ENCODE measurements at places on chromosomes 7 and 10.
A peak's percentile ranks its signal among the peaks of the same experiment; 100 is the strongest.

DNA sequence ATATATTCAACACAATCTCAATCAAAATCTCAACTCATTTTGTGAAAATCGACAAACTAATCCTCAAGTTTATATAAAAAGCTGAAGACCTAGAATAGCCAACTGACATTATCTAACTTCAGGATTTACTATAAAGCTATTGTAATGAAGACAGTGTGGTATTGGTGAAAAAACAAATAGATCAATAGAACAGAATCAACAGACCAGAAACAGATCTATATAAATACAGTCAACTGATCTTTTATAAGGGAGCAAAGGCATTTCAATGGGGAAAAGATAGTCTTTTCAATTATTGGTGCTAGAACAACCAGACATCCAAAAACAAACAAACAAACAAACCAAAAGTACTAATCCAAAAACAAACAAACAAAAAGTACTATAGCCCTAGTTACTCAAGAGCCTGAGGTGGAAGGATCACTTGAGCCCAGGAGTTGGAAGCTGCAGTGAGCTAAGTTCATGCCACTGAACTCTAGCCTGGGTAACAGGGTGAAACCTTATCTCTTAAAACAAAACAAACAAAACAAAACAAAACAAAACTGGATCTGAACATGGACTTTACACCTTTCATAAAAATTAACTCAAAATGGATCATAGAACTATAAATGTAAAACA lies 26.6 kb upstream of the AKR1D1 start:
- no peak for DNase-seq

DNA sequence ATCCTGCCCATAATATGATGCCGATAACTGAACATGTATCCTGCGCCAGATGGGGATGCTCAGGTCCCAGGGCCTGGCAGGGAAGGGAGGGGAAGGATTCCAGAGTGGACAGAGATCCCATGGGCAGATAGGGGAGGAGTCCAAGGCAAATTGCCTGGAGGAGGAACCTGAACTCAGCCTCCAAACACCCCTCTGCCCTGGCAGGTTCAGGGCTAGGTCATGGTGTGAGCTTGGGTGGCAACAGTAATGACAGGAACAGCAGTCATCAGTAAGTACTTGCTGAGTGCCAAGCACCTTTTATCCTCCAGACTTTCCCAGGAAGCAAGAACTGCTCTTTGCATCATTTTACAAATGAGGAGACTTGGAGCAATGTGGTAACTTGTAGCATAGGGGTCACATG lies 3.8 kb upstream of the PALD1 start:
- no peak for DNase-seq

DNA sequence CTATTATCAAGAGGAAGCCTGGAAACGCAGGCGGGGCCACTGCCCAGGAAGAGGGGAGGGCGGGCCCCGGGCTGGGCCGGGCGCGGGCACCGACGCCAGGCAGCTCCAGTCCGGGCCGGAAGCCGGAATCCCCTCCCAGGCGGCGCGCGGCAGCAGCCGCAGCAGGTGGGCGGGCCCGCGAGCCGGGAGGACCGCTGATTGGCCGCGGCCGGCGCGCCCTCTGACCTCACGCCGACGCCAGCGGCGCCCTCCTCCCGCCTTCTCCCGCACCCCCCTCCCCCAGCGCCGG lies 438 bp downstream of the BCL7B start:
- peak; percentile 91 for DNase-seq

GRCh38 chr7:145169908-145170307 lies 334.1 kb upstream of the TPK1 start:
- DNase-seq = no peak

DNA sequence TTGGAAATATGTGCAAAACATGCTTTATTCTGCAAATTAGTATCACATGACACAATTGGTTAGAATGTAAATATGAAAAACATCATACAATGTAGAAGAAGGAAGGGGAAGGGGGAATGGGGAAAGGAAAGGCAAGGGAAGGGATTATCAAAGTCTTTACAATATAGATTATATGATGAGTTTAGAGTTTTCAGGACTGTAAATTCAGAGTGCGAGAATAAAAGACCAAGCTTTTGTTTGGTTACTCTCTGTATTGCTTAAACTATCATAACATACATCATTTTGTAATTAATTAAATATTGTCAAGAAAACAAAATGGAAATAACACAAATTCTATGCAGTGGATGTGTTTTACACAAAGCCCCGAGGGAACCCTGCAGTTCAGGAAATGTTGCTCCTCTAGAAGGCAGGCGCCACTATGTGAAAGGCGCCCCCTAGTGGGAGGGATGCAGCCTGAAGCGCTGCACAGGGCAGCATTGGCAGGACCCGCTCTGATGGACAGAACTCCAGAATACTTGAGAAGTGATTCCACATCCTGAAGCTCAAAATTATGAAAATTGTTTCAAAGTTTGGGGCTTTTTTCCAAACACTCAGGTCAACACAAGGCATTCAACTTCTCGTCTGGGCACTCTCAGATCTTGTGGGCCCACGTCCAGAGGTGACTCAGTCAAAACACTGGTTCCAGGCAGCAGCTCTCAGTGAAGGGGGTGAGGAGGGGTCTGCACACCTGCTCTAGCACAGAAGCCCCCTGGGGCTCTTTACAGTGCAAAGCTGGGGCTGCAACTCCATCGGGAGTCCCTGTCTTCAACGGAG lies 31.6 kb upstream of the TMEM254 start:
- DNase-seq = peak; percentile 61

- DNase-seq = no peak
Measured at GRCh38 chr10:57716884-57717283, 550.8 kb downstream of the IPMK start.

DNA sequence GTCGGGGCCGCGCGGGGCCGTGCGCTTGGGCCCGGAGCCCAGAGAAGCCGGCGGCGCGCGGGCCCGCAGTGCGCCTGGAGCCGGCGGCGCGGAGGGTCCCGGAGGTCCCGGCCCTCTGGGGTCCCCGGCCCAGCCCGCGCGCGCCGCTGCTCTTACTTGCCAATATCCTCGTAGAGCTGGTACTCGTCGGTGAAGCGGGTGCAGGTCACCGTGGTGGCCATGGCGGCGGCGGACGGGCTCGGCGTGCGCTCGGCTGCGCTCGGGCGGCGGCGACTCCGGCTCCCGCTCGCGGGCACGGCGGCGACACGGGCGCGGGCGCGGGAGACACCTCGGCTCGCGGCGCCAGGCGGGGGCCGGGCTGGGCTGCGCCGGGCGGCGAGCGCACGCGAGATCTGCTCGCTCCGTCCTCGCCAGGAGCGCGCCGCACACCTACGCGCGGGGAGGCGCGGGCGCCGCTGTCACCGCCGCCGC lies at the start of gene CAMK2B:
Gene CAMK2B (minus strand): TSS at position 394 of the 471 bp plus-strand sequence. CDS start 173 bp downstream, at position 221.
- DNase-seq = no peak

- no peak for DNase-seq
Measured at GRCh38 chr7:29811586-29811985, 5.3 kb downstream of the WIPF3 start.

- no peak for DNase-seq
Measured at GRCh38 chr10:43042503-43043341, 34.1 kb upstream of the RET start.

GRCh38 chr7:66929165-66929564 lies 8.1 kb downstream of the TMEM248 start:
- DNase-seq = no peak

GRCh38 chr10:76626386-76626785 lies 1011.2 kb downstream of the KCNMA1 start:
- no peak for DNase-seq

DNA sequence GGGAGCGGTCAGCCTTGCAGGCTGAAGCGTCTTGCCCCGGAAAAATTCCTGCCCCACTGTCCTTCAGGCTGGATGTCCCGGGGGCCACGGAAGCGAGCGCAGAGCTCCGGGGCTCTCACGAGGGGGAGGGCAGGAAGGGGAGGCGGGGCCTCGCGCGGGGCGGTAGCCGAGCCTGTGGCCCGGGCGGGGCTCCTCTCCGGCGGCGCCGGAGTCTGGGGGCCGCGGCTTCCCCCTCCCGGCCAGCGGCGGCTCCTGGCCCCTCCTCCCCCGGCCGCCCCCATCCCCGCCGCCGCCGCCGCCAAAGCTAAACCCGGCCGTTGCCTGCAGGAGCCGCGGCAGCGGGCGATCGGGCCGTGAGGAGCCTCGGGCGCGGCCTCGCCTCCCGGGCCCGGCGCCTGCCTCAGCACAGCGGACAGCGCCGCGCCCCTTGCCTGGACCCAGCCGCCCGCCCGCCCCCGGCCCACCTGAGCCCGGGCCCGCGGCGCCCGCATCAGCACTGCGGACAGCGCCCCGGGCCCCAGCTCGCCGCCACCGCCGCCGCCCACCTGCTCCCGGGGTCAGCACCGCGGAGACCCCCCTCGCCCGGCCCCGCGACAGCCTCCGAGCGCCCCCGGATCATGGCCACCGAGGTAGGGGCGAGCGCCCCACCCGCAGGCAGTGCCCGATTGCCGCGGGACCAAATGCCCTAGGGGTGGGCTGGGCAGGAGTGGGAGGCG lies at the start of gene GOLGA7B:
Gene GOLGA7B (plus strand): TSS at position 157 of the 716 bp plus-strand sequence. CDS start 461 bp downstream, at position 618.
- DNase-seq = peak; percentile 45

GRCh38 chr7:91327346-91327745 lies 63.1 kb downstream of the FZD1 start:
- DNase-seq = no peak

DNA sequence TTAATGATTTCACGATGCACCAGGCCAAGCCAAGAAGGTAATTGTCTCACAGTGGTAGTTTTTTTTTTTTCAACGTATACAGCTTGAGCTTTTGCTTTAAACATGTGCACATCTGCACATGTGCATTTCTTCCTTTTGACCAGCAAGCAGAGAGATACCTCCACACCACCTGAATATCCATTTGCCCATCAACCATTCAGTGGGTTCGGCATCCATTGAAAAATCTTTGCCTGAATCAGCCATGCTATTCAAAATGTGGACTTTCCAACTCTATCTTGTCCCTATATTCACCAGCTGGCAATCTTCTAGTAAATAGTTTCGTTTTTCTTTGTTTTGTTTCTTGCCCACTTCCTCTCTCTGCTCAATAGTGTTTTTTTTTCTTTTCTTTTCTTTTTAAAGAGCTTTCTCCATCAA lies 7.7 kb upstream of the TRA2A start:
- no peak for DNase-seq

DNA sequence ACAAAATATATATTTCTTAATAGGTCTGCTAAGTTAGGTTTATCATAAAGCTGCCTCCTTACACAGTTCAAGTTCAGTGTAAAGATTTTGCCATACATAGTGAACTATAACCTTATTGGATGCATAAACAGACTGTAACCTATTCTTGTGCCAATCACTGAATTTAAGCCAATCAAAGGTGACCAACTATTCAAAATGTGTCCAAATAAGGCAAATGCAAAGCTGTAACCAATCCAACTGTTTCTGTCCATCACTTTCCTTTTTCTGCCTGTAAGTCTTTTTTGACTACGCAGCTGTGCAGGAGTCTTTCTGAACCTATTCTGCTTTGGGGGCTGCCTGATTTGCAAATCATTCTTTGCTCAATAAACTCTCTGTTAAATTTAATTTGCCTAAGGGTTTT lies 11.6 kb upstream of the DNMBP start:
- no peak for DNase-seq

- DNase-seq = peak; percentile 32
Measured at GRCh38 chr10:62268399-62269114, at the start of gene RTKN2. RTKN2 (minus strand) TSS chr10:62268844; CDS start chr10:62268610, 234 bp downstream.

DNA sequence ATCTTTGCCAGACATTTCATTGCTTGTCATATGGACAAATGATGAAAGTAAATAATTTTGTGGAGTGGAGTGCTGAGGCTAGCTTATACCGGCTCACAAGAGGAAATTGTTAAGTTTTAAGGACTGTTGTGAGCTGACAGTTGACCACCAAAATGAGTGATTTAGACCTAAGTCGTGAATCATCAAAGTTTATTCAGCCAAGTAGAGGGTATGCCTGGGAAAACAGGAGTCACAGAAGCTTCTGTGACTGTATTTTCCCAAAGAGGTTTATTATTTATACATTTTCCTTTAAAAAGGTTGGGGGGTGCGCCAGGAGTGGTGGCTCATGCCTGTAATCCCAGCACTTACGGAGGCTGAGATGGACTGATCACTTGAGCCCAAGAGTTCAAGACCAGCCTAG lies 21.8 kb downstream of the MRPS24 start:
- DNase-seq = no peak

DNA sequence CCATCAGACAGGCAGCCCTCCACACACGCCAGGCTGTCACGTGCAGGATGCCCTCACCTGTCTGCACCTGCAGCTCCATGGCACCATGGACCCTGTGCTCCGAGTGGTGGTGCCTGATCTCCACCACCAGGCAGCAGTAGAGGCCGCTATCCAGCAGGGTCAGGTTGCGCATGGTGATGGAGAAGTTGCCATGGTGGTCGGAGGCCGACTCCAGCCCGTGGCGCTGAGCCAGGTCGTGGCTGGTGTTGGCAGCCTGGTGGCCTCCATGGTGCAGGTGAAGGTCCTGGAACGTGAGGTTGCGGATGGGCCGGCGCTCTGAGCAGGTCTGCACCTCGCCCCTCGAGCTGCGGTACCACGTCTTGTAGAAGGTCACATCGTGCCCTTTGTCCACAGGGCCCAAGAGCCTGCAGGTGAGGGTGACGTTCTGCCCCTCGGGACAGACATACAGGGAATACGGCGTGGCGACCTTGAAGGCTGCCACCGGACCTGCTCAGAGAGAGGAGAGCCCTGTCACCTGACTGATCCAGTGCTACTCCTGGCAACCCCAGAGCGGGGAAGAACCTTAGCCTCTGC lies 11.7 kb downstream of the VSIR start:
- DNase-seq = no peak

- no peak for DNase-seq
Measured at GRCh38 chr10:36739884-36740445, 385.4 kb upstream of the ANKRD30A start.
